Myometrial cell (primary cell): ENCODE measurements at places on chromosomes 2 and 18. TPM values are rescaled to one million over a fixed set of nuclear protein-coding genes. Genes with fewer than 3 reads are reported as not detected.

The HK2 gene
- 1.2 and 2.3 TPM in 2 replicates for total RNA-seq

The PTMA gene
- total RNA-seq, result 654 and 669 TPM in 2 replicates

The MYO3B gene
- not detected in 2 replicates for total RNA-seq

The TMEM200C gene
- total RNA-seq, result not detected in 2 replicates

The RAD51AP2 gene
- not detected in 2 replicates for total RNA-seq

The CPS1 gene
- total RNA-seq, result 12.4 and 23.2 TPM in 2 replicates

The IL36A gene
- total RNA-seq, result not detected in 2 replicates

The RIF1 gene
- 12.8 and 13.0 TPM in 2 replicates for total RNA-seq

The CFC1 gene
- not detected in 2 replicates for total RNA-seq

The GALNT13 gene
- 0.18 and 1.7 TPM in 2 replicates for total RNA-seq

The HRH4 gene
- not detected in 2 replicates for total RNA-seq

The FOXD4L1 gene
- total RNA-seq, result not detected in 2 replicates

The UGT1A3 gene
- not detected in 2 replicates for total RNA-seq

The GPR75 gene
- total RNA-seq, result 1.4 and 1.8 TPM in 2 replicates

The EGR4 gene
- total RNA-seq, result not detected in 2 replicates

The TTN gene
- under 0.01 TPM in 2 replicates for total RNA-seq

The TWSG1 gene
- total RNA-seq, result 83.6 and 106 TPM in 2 replicates

The SCYGR1 gene
- total RNA-seq, result not detected in 2 replicates

The SH3RF3 gene
- 11.9 and 15.9 TPM in 2 replicates for total RNA-seq

The UNC80 gene
- total RNA-seq, result not detected in 2 replicates

The ALK gene
- total RNA-seq, result not detected in 2 replicates

The NYAP2 gene
- total RNA-seq, result not detected in 2 replicates

The LONRF2 gene
- 0.29 and 0.53 TPM in 2 replicates for total RNA-seq

The RNF125 gene
- 0.86 and 1.1 TPM in 2 replicates for total RNA-seq

The ARHGAP28 gene
- total RNA-seq, result 4.1 and 7.5 TPM in 2 replicates

The EVA1A gene
- 14.5 and 19.0 TPM in 2 replicates for total RNA-seq

The MRPL53 gene
- total RNA-seq, result 39.5 and 60.5 TPM in 2 replicates

The RMDN2 gene
- total RNA-seq, result 2.3 and 8.4 TPM in 2 replicates

The DLX1 gene
- total RNA-seq, result not detected in 2 replicates

The ZSWIM2 gene
- not detected in 2 replicates for total RNA-seq

The LIPG gene
- total RNA-seq, result 2.9 and 5.8 TPM in 2 replicates

The NMS gene
- not detected in 2 replicates for total RNA-seq

The SCG2 gene
- total RNA-seq, result under 0.01 and 0.53 TPM in 2 replicates

The IL37 gene
- not detected in 2 replicates for total RNA-seq

The CNTNAP5 gene
- total RNA-seq, result not detected in 2 replicates

The REG3G gene
- total RNA-seq, result not detected in 2 replicates

The IL1B gene
- total RNA-seq, result 0.18 TPM in 1 of 2 replicates, not detected in the other

The INSIG2 gene
- total RNA-seq, result 4.3 and 6.2 TPM in 2 replicates

The IL1F10 gene
- total RNA-seq, result not detected in 2 replicates

The DPP4 gene
- 23.9 and 26.9 TPM in 2 replicates for total RNA-seq

The NT5DC4 gene
- not detected in 2 replicates for total RNA-seq

The CCDC178 gene
- total RNA-seq, result 0.89 and 2.0 TPM in 2 replicates

The DNAH7 gene
- total RNA-seq, result 0.18 and 0.86 TPM in 2 replicates

The IL18R1 gene
- total RNA-seq, result 0.53 and 0.58 TPM in 2 replicates

The COBLL1 gene
- total RNA-seq, result 1.4 and 4.1 TPM in 2 replicates

The HS1BP3 gene
- 28.9 and 29.1 TPM in 2 replicates for total RNA-seq

The GULP1 gene
- 25.5 and 26.2 TPM in 2 replicates for total RNA-seq

The DSC3 gene
- 0.58 and 0.89 TPM in 2 replicates for total RNA-seq

The TLX2 gene
- total RNA-seq, result not detected in 2 replicates

The NCK2 gene
- total RNA-seq, result 30.0 and 33.4 TPM in 2 replicates

The KIF1A gene
- 0.29 TPM in 1 of 2 replicates, not detected in the other for total RNA-seq

The KYNU gene
- 4.3 and 6.0 TPM in 2 replicates for total RNA-seq

The MAP2 gene
- 23.6 and 26.2 TPM in 2 replicates for total RNA-seq

The TWIST2 gene
- 78.7 and 80.6 TPM in 2 replicates for total RNA-seq

The ANKRD30B gene
- total RNA-seq, result not detected in 2 replicates

The TRIM43 gene
- not detected in 2 replicates for total RNA-seq

The CYRIA gene
- total RNA-seq, result 1.4 and 3.0 TPM in 2 replicates
